ENCODE measurements at places on chromosomes 12 and 14. TPM values are rescaled to one million over a fixed set of nuclear protein-coding genes. Genes with fewer than 3 reads are reported as not detected.

AMIGO2 gene
- total RNA-seq: 13.6 TPM

LGMN gene
- 9.2 TPM for total RNA-seq

- peak; percentile 86 for DNase-seq
These were observed 9.1 kb downstream of the GNG2 start for GRCh38 chr14:51869411-51870100.

GRCh38 chr12:108833757-108834472 is 23.5 kb downstream of the SSH1 start:
- DNase-seq: no peak

GRCh38 chr12:124273630-124274029 is 21.3 kb upstream of the RFLNA start:
- DNase-seq: peak; percentile 62

DNA sequence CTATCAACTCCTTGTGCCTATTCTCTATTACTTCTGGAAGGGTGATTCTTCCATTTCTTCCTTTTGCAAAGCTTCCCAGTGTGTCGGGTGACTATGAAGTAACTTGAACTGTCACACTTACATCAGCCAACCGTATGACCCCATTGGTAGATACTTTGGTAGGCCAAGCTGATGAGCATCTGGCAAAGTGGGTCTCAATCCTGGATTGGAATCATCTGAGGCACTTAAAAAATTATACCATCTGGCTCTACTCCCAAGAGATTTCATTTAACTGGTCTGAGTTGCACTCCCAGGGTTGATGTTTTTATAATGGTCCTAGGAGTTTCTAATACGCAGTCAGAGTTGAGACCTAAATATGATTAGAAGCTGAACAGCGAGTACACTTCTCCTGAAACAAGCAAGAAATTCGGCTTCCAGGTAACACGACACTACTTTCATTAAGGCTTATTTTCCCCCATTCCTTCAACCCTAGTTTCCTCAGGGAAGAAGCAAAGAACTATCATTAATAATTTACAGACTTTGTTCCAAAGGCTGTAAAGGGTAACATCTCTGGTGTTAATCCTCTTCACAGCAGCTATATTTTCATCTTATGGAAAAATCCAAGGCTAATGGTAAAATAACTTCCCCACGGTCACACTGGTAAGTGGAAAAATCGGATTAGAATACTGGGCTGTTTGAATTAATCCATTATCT is 76.8 kb downstream of the PDE6H start:
- DNase-seq: no peak

- DNase-seq: no peak
These were observed 184.9 kb upstream of the SSTR1 start for GRCh38 chr14:38022775-38023174.

GRCh38 chr14:68300608-68301007 is 481.0 kb downstream of the RAD51B start:
- DNase-seq: no peak

DNA sequence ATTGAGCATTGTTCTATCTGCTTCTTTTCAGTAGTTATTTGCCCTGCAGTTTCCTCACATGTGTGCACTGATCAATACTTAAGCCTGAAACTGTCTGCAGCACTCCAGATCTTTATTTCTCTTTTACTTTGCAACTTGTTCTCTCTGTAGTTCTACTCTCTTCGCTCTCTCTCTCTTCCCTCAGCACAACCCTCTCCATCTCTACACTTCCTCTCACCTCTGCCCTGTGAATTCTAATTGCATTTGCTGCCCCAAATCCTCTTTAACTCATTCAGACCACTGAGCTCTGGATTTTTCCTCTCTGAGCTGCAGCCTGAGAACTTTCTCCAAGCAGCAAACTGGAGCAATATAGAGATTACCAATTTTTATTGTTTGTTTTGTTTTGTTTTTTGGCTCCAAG is 1035.5 kb downstream of the FSCB start:
- no peak for DNase-seq

- DNase-seq: no peak
These were observed 2.0 kb upstream of the ANG start for GRCh38 chr14:20686386-20687143.

- DNase-seq: no peak
These were observed 73.9 kb downstream of the ARMH4 start for GRCh38 chr14:58078068-58078467.

Measured in activated CD4-positive, alpha-beta memory T cell treated with anti-CD3 and anti-CD28 coated beads for 36 hours (primary cell).